ENCODE measurements at places on chromosomes 3 and 15.
A peak's percentile ranks its signal among the peaks of the same experiment; 100 is the strongest.

- DNase-seq, result no peak
Observed at GRCh38 chr15:75161106-75161916, 40.4 kb upstream of the C15orf39 start.

DNA sequence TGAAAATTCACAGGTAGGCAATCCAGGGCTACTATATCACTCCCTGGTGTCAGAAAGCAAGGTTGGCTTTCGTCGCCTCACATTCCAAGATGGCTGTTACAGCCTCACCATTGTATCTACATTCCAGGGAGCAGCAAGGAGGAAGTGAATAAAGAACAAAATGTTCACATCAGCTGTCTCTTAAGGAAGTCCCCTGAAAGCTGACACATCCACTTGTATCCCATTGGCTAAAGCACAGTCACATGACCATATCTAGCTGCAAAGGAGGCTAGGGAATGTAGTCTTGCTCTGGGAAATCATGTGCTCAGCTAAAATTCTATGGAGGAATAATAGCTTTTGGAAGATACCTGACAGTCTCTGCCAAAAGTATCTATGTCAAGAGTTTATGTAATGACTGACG is 12.8 kb upstream of the GATA2 start:
- no peak for DNase-seq

GRCh38 chr3:29181872-29182271 is 99.0 kb upstream of the RBMS3 start:
- no peak for DNase-seq

DNA sequence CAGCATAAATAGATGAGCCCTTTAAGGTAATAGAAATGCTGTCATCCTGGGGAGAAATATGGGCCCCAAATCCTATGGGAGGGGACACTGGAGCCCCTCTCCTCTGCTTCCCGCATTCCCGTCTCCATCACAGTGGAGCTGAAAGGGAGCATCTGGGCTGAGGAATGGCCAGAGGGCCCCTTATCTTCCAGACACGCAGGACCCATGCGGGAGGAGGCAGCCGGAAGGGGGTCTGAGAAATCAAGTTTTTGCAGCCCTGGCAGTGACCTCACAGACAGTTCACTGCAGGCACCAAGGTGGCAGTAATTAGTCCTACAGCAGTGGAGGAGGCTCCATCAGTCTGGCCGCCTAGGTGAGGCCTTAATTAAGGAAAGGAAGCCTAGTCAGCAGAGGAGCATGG is 80.2 kb downstream of the RAB11A start:
- no peak for DNase-seq

- DNase-seq, result no peak
Observed at GRCh38 chr15:31280831-31281216, 45.8 kb upstream of the KLF13 start.

- no peak for DNase-seq
Observed at GRCh38 chr3:196096382-196096953, 14.6 kb upstream of the TFRC start.

- DNase-seq, result peak; percentile 74
Observed at GRCh38 chr3:195172039-195172684, 98.8 kb downstream of the XXYLT1 start.

- DNase-seq, result no peak
Observed at GRCh38 chr3:183330881-183331280, 77.8 kb downstream of the B3GNT5 start.

GRCh38 chr3:38541806-38542205 is 45.7 kb downstream of the EXOG start:
- DNase-seq, result no peak

DNA sequence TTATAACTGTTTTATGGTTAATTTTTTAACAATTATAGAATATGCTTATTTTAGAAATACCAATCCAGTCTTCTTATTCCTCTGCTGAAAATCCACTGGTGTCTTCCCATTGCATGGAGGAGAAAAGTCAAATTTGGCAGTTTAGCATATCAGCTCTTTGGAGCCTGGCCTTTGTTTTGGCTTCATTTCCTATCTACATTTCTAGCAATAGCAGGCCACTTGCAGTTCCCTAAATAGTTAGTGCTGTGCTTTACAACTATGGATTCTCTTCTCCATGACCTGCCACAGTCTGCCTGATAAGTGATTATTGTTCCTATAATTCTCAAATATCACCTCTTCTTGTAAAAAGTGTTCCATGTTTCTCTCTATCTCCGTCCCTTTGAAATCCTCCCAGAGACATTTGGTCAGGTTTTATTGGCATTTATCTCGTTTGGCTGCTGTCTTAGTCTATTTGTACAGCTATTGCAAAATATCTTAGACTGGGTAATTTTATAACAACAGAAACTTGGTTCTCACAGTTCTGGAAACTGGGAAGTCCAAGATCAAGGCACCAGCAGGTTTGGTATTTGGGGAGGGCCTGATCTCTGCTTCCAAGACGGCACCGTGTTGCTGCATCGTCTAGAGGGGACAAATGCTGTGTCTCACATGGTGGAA is 8.2 kb upstream of the SEC22A start:
- DNase-seq, result no peak

DNA sequence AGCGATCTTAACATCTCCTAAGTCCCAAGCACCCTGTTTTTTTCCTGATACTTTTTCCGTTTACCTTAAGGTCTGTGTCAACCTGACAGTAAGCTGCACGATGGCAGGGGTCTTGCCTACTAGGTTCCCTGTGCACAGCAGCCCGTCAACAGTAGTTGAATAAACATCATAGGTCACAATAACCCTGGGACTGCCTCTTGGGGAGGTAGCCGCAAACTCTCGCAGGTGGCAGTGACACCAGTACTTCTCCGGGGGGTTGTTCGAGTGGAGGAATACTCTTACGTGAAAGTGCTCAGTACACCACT is 365 bp upstream of the PDCD6IP start:
- no peak for DNase-seq

DNA sequence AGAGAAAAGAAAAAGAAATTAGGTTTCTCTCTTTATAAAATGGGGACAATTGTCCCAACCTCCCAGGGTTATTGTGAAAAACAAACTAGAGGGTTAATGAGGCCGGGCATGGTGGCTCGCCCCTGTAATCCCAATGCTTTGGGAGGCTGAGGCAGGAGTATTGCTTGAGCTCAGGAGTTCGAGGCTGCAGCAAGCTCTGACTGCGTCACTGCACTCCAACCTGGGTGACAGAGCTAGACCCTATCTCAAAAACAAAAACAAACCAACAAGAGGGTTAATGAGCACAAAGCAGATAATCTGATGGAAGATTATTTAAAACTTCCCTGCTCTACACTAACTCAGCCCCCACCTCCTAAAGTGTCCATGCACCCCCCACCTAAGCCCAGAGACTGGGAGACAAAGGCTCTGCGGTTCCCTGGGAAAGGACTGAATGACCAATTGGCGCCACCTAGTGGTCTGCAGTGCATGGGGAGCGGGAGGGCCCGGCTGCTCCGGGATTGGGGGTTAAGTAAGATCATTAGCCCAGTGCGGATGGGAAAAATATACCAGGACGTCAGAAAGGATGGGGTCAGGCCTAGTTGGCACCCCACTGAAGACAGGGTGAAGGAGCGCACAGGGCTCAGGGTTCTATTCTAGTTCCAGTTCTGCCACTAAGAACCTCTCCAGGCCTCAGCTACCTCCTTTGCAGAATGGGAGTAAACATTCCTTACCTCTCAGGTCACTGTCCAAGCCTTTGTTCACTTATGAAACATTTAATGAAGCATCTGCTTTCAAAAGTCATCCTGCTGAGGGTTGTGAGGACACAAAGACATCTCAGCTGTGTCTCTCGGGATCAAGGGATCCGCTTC is 15.6 kb downstream of the PIF1 start:
- peak; percentile 69 for DNase-seq

DNA sequence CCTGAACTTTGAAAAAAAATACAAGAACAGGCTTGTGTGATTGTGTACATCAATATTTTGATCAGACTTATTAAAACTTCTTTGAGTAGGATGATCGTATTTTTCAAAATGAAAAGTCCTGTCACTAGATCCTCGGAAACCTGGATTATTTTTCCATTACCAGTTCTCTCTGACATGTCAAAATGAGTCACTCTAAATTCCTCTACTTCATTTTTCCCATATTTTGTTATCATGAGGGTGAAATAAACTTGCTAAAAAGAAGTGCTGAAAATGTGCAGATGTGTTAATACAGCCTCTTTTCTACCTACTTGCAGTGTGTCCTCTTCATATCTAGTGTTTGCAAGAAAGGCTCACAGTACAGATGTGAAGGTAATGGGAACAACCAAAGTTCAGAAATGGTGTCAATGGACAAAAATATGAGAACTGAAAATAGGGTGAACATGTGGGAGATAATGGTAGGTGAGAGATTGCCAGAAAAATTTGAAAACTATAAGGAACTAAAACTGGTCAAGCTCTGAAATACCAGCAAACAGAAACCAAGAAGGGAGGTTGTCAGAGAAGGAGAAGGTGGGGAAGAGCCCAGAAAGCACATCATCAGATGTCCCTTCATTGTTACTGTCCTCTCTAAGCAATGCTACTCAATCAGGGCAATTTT is 108.2 kb downstream of the EOMES start:
- DNase-seq, result peak; percentile 84

DNA sequence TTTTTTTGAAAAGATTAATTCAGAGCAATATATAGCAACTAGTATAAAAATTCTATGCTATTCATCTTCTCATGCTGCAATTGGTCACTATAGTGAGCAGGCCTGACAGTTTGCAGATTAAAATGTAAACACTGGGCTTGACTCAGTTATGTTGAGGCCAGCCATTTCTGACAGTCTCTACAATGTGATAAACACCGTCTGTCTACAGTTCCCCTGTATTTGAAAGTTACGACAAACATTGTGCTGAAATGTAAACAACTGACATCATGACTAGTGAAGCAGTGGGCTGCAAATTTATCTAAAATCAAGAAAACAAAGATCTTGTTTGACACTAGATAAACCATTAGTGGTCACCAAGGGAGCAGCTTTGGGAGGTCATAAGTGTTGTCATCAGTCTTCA is 197.4 kb downstream of the ISL2 start:
- no peak for DNase-seq

GRCh38 chr15:66944121-66944520 is 121.3 kb upstream of the SMAD3 start:
- DNase-seq, result no peak

GRCh38 chr3:5039585-5039984 is 60.3 kb downstream of the BHLHE40 start:
- no peak for DNase-seq

DNA sequence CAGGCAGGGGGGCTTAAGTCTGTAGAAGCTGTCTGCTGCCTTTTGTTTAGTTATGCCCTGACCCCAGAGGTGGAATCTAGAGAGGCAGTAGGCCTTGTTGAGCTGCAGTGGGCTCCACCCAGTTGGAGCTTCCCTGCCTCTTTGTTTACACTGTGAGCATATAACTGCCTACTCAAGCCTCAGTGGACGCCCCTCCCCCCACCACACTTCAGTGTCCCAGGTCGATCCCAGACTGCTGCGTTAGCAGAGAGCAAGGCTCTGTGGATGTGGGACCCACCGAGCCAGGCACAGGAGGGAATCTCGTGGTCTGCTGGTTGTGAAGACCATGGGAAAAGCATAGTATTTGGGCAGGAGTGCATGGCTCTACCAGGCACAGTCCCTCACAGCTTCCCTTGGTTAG is 446.8 kb upstream of the RARB start:
- DNase-seq, result no peak

- no peak for DNase-seq
Observed at GRCh38 chr3:117366574-117366973, 657.0 kb downstream of the TUSC7 start.

DNA sequence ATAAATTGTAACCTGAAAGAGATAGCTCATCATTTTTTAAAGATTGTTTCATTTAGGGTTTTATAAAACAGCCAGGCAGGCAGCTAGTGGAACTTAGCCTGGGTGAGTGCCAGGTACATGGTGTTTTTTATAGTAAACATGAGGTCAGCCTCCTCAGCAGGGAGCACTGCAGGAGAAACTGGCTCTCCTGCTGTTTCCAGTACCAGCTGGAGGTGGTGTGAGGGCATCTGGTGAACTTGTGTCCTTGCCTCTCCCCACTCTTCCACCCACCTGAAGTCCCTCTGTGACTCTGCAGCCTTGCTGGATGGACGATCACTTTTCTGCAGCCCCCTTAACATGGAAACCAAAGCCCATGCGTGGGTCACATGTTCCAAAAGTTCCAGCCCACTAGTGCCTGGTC is 128.4 kb downstream of the FAM174B start:
- DNase-seq, result no peak

- no peak for DNase-seq
Observed at GRCh38 chr3:24493746-24494617, 668 bp downstream of the THRB start.

DNA sequence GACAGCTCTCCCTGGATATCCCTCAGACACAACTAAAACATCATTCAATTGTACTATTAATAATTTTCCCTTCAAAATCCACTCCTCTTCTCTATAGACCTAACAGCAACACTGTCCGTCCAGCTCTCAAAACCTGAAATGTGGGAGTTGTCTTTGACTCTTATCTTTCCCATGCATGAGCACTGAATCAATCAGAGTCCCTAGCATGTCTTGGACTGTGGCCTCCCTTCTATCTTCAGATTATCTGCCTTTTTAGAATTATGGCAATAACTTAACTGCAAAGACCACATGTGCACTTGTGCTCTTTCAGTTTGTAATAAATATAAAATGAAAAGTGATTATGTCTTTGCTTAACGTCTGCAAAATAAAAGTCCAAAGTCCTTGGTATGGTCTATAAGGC is 107.0 kb downstream of the UBE3A start:
- no peak for DNase-seq

- DNase-seq, result no peak
Observed at GRCh38 chr3:168977716-168978374, 685.7 kb downstream of the MECOM start.

- no peak for DNase-seq
Observed at GRCh38 chr3:123370819-123371218, 78.1 kb downstream of the ADCY5 start.

GRCh38 chr3:142224482-142225072 is 808 bp downstream of the GK5 start:
- no peak for DNase-seq

- no peak for DNase-seq
Observed at GRCh38 chr15:75584121-75584520, 5.0 kb upstream of the PTPN9 start.

DNA sequence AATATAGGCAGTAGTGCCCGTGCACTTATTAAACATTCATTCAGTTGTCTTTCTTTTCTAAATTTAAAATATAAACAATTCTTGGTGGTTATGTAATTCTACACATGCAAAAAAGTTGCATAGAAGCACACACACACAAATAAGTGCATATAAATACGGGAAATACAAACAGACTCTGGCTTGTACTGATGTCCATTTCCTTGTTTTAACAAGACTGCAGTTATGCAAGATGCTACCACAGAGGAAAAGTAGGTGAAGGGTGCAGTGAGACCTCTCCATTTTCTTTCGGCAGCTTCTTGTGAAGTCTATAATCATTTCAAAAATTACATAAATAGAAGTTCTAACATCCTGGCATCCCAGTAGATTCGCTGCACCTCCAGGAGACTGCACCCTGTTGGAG is 130.6 kb upstream of the BCL6 start:
- no peak for DNase-seq

DNA sequence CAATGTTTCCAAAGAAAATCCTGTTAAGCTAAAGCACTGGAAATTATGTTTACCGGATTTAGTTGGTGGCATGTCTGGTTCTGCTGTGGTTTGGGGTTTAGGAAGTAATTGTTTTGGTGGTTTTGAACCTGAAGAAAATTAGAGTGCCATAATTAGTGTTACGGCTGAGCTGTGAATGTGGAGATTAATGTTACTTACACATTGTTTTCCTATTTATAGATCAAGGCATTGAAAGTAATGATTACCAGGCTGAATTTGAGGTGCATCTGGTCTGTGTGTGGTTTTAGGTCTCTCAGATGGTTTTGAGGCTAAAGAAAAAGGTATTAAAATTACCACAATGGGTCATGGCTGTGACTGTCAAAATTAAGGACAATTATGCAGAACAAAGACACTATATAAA is 128.9 kb downstream of the TFG start:
- no peak for DNase-seq

- no peak for DNase-seq
Observed at GRCh38 chr15:80260551-80260950, 8.5 kb upstream of the CTXND1 start.

All from fibroblast of skin of back (primary cell).